ENCODE measurements at places on chromosomes 12 and 14.

DNA sequence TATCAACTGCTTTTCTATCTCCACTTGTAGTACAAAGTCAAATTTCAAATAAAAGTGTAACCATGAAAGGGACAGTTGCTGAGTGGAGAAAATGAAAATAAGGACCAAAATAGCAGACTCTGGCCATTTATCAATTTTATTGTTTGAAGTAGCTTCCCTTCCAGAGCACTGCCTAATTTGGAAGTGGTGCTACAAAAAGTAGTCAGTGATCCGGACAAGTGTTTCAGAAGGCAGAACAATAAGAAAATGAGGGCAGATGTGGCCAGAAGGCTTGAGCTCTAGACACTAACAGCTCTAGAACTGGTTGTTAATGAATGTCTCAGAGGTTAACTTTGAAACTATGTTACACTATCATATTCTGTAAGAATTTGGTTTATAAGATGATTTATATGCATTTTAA lies 48.9 kb downstream of the ABCC9 start:
- no peak for DNase-seq

GRCh38 chr12:121647-122046 lies 55.1 kb downstream of the IQSEC3 start:
- no peak for DNase-seq

- DNase-seq = no peak
Measured at GRCh38 chr14:86777963-86778602, 1214.9 kb downstream of the GALC start.

GRCh38 chr12:80165746-80166145 lies 66.4 kb downstream of the OTOGL start:
- no peak for DNase-seq

DNA sequence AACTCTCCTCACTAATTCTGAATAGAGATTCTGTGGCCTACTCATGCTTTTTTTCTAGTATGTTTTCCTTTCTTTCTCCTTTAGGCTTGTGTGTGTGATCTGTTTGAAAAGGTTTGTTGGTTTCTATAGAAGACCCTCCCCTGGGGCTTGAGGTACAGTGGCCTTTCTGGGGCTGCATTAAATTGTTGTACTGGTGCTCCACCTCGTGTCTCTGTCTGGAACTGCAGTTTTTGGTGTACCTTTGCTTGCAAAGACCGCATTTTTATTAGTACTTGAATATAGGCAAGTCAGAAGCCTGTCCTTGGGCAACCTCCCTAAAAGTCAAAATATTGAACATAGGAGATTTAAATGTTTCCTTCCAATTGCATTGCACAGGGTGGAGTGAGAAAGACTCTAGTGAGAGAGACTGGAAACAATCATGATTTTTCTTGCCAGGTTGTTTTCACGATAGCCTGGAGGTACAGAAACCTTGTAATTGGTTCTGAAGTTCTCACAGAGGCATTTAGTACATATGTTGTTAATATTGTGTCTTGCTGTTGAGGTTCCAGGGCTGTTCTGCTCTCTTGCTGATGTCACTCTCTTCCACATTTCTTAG lies 39.0 kb downstream of the SLCO1B1 start:
- no peak for DNase-seq

DNA sequence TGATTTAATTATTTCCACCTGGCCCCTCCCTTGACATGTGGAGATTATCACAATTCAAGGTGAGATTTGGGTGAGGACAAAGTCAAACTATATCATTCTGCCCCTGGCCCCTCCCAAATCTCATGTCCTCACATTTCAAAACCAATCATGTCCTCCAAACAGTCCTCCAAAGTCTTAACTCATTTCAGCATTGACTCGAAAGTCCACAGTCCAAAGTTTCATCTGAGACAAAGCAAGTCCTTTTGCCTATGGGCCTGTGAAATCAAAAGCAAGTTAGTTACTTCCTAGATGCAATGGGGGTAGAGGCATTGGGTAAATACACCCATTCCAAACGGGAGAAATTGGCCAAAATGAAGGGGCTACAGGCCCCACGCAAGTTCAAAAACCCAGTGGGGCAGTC lies 31.1 kb upstream of the SPATA7 start:
- no peak for DNase-seq

- DNase-seq = no peak
Measured at GRCh38 chr12:80056845-80057244, 42.5 kb upstream of the OTOGL start.

DNA sequence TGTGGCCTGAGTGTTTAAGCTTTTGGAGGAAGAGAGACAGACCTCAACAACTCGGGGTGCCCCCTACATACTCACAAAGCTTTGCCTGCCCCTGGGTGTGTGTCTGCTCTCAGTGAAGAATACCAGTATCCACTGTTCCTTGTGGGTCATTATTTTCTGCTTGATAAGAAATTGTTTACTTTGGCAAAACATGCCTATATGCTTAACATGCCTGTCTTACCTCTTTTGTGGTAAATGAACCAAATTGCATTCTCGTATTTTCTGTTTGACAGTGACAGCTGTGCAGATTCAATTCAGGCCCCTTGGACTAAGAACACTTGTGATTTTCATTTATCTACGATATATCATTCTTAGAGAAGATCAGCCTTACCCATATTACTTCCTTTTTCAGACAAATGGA lies 50.6 kb upstream of the REP15 start:
- no peak for DNase-seq

DNA sequence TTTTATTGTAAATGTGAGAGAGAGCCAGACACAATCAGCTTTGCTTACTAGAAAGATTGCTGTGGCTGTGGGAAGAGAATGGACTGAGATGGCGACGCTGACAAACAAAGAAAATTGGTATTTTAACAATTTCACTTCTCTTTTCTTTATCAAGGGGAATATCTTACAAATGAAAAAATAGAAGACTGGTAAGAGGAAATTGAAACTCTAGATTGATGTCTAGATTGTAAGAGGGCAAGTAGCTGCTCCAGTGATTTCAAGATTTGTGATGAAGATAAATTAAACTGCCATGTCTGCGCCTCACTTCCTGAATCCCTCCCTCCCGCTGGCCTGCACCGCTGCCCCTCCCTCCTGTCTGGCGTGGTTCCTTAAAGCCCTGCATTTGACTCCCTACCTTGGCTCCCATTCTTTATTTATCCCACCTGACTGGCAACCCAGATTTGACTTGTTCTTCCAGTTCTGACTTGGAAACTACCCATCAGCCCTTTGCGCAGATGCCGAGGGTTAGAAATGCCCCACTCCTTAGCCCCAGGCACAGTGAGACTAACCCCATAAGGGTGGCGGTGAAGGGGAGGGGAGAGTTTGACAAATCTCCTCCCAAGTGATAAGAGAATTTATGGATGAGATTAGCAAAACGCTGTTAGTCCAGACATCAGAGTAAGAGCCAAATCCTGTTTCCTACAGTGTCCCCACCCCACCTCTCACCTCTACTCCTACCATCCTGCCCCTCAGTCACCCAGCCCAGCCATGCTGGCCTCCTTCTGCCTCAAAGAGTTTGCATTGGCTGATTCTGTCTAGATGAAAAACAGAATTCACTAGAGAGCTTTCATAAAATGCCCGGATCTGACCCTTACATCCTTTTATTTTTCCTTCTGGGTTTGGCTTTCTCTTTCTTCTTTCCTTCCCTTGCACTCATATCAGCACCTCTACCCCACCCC lies 125.3 kb upstream of the ATF7IP start:
- no peak for DNase-seq

- DNase-seq = no peak
Measured at GRCh38 chr12:109770861-109771670, 57.4 kb downstream of the FAM222A start.

GRCh38 chr12:46043972-46044520 lies 53.7 kb upstream of the SCAF11 start:
- DNase-seq = no peak

GRCh38 chr12:107079172-107080011 lies 14.0 kb downstream of the CRY1 start:
- DNase-seq = no peak

GRCh38 chr14:75877292-75877691 lies 104.5 kb downstream of the TGFB3 start:
- no peak for DNase-seq

DNA sequence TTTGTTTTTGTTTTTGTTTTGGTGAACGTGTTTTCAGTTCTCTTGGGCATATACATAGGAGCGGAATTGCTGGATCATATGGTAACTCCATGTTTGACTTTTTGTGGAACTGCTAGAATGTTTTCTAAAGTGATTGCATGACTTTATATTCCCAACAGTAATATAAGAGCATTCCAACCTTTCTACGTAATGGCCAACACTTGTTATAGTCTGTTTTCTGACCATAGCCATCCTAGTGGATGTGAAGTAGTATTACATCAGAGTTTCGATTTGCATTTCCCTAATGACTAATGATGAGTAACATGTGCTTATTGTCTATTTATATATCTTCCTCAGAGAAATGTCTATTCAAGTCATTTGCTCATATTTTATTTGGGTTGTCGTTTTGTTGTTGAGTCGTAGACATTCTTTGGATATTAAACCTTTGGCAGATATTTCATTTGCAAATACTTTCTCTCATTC lies 268.7 kb downstream of the AEBP2 start:
- DNase-seq = no peak

GRCh38 chr14:90617961-90618360 lies 198.3 kb downstream of the TTC7B start:
- no peak for DNase-seq

DNA sequence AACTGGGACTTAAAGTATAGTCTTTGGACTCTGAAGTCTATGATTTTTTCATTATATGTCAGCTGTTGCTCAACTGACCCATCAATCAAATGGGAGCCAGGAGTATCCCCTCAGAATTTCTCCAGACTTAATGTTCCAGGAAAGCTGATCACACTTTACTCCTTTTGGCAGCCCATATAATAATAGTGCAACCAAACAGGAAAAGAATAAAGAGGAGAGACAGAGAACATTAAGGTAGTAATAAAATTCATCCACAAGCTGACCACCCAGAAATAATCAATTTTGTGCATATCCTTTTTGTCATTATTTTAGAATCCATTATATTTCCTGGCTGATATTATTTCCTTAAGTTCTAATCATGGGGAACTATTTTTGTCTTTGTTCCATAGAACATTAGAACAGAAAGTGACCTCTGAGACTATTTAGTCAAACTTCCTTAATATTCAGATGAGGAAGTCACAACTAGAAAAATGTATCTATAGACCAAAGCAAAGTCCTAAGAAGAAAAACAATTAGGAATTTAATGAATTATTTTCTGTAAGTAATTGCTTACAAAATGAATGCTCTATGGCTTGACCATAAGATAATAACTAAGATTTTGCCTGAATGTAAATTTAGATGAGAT lies 238.1 kb upstream of the SEL1L start:
- no peak for DNase-seq

GRCh38 chr14:81219759-81220579 lies 790 bp downstream of the GTF2A1 start:
- DNase-seq = no peak

DNA sequence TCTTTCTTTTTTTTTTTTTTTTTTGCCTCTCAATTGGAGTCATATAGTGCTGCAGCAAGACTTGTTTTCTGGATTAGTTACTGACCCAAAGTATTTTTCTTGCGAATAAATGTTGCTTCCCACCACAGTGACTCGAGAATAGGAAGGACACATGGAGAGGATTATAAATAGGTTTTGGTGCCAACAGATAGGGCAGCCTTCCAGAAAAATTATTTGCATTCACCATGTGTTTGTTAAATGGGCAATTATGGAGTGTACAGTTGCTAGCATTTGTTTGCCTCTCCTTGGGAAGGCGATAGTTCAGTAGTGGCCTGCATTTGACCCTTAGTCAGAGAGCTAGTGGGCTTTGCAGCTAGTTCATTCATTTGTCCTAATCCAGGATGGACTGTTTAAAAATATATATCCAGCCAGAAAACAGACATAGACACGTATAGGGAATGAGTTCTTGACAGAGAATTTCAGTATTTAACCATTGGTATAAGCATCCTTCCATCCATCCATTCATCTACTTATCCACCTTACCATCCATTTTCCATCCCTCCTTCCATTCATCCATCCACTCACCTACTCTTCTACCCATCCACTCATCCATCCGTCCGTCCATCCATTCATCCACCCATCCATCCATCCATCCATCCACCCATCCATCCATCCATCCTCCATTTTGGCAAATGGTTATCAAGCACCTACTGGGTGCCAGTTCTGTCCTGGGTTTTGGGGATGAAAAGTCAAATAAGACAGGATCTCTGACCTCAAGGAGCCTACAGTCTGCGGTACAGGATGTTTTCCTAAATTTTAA lies 67.5 kb downstream of the CHST11 start:
- peak; percentile 60 for DNase-seq

All from SHP77 treated with DMSO at 0.1 percent for 48 hours (cell line).